NCI-H187 treated with DMSO at 0.1 percent for 48 hours (cell line): ENCODE measurements at places on chromosomes 2 and 18.

DNA sequence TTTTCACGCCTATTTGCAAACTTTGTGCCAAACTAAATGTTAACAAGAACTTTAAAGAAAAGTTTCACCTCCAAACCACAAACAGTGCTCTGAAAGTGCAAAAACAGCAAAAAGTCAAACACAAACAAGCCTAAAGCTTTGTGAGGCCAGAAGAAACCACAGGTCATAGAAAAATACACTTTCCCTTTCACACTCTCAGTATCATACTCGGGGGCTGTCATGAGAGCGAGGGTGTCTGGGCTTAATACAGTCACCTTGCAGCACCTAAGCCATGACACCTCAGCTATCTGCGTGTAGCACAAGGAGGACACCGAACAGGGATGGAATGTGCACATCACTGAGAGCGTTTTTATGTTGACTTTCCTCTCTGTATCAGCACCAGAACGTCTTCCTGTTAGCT is 26.6 kb upstream of the SEH1L start:
- DNase-seq: no peak

DNA sequence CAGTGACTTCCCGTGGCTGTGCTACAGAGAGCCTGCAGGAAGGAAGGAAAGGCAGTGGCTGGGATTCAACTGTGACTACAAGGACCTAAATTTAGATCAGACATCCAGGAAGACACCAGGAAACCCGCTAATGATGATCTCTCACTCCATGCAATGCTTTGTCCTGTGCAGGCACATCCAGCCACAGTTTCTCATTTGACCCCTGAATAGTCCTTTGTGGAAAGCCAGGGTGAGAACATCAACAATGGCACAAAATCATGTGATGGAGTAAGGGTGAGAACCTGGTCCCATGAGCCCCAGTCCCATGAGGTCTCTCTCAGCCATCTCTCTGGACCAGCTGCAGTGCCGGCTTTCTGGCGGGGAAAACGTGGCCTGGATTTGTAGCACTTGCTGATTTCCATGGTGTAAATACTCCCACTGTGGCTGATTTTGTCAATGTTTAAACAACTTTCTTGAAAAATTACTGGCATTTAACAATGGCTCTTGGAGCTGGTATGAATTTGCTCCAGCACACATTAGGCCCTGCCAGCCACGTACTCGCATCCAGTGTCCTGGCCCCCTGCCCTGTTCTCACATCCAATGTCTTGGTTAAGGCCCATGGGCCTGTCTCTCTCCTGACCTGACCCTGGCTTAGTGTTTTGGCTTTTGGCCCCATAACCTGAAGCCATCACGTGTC is 159.0 kb upstream of the HAAO start:
- DNase-seq: no peak

DNA sequence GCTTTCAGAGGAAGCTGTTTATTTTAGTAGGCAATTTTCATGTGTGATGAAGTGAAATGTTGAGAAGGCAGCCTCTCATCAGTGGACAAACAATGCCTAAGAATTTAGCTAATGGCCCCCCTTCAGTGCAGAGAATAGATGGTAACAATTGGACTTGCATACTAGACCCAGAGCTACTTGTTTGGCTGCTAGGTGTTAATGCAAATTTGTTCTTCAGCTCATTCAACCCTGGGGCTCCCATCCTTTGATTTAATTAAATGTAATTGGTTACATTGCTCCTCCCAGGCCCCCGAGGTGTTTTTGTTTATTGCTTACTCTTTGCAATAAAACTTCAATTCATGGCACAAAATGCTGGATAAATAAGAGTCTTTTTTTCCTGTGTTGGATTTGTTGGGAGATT is 68.6 kb downstream of the CAMKMT start:
- no peak for DNase-seq

- no peak for DNase-seq
These were observed 83.6 kb downstream of the MRPS9 start for GRCh38 chr2:105121434-105121833.

DNA sequence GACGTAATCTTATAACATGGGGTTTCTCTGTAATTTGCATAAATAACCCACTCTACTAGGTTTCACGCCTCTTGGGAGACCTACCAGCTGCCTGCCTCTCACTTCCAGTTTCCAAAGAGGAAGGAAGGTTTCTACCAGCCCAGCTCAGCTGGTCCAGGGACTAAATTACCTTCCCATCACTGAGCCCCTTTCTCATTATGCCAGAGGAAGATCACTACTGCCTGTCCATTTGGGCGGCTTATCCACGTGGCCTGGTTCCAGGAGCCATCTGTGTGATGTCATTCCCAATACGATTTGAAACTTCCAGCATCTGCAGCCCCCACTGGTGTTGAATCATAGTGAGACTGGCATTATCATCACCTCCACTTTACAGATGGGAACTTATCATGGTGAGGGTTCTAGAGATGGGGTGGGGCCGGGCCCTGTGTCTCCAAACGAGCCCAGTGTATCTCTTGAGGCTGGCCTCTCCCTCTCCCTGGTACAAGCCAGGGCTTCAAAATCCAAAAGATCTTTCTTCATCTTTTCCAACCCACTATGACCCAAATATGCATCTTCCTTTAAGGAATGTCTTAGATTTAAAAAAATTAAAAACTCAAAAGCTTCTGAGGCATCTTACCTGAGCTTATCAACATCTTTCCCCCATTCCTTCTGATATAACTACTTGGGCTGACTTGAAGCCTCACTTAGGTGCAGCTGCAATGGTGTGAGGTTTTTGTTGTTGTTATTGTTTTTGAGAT is 140.8 kb downstream of the DDX1 start:
- DNase-seq: no peak

DNA sequence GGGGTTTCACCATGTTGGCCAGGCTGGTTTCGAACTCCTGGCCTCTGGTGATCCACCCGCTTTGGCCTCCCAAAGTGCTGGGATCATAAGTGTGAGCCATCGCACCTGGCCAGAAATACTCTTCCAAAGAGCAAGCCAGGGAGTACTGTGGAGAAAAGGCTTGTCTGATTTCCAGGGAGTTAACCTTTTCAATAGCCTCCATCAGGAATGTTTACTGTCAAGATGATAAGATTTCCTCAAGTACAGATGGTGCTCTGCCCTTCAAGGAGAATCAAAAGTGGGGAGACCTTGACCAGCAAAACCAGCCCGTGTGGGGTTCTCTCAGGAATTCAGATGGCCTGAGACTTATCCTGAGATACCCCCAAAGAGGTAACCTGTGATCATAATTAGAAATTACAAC is 237.2 kb downstream of the PRKCE start:
- DNase-seq: no peak

DNA sequence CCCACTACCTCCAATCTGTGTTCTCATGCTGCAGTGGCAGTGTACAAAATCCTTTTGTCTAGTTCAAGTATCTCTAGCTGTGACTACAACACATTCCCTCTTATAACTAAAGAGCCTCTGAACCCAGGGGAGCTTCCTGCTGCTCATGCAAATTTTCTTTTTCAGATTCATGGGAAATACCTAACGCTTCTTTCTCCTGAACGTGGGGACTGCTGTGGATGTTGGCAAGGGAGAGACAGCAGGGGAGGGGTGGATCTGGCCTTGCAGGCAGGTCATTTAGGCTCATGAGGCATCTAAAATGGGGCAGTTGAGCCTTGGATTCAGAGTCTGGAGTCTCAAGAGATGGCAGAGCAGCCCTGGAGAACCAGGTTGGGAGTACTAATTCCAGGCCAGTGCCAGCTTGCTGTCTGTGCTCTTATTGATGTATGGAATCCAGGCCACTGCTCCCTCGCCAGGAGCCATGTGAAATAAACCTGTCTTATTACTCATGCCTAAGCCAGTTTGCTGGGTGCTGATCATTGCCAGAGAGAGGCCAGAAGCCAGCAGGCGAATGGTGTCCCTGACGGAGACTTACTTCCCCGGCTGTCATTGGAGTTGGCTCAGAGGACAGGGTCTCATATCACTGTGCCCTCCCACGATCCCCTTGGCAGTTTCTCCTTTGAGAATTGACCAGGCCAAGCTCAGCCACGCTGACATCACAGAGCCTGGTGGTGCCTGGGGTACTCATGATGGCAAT is 29.2 kb upstream of the TNP1 start:
- DNase-seq: no peak

GRCh38 chr2:214630402-214631045 is 179.0 kb downstream of the BARD1 start:
- DNase-seq: no peak

- no peak for DNase-seq
These were observed 143.7 kb downstream of the ATL2 start for GRCh38 chr2:38233231-38233983.

- DNase-seq: no peak
These were observed 37.6 kb upstream of the SPAG16 start for GRCh38 chr2:213246497-213247281.
